T-cell (primary cell): ENCODE measurements at places on chromosomes 1 and 21.

- DNase-seq = no peak
Measured at GRCh38 chr1:95325349-95325748, 91.3 kb downstream of the RWDD3 start.

DNA sequence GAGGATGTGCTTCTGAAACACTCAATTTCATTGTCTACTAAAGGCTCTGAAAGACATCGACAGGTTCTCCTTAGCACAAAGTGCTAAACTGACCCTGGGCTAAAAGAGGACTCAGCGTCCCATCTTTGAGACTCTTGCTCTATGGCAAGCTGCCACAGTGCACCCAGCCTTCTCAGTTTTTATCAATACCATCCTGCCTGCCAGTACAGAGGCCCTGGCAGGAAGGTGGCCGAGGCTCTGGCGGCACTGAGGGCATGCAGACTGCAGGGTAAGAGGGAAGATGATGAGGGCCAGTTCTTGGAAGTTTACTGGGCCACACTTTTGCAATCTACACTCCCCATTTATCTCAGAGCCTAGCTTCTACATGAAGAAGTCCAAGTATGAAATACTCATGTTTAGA is 5.3 kb downstream of the OLFML2B start:
- no peak for DNase-seq

DNA sequence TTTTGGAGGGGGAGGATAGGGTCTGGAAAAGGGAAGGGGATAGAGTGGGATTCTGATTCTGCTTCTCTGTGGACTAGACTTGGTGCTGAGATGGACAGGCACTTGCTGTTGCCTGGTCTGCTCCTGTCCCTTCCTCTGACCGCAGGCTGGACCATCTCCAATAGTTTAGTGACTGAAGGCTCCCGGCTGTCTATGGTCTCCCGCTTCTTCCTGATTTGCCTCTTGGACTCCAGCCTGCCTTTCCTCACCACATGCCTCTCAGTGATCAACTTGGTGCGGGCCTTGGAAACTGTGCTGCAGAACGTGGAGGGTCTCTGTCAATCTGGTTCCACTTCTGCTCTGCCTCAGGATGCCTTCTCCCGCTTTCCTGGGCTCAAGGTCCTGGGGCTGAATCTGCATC is 6.3 kb upstream of the ZSCAN20 start:
- DNase-seq = no peak

DNA sequence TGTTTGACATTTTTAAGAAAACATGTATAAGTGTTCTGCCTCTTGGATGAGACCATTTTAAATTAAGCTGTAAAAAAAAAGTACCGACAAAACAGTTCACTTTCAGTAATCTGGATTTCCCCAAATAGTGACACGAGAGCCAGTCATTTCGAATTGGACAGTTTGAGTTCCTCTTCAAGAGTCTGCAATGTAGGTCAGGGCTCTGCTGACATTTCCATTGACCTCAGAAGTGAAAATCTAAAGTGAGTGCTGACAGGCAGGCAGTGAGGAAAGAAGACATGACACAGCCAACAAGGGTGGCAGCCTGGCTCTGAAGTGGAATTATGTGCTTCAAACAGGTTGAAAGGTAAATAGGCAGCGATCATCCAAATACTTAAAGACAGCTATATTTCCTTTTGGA is at the start of gene IL23R:
Gene IL23R, plus strand, starts transcription at position 259 of the 400 bp plus-strand sequence. CDS start 1,667 bp downstream, outside the sequence.
- DNase-seq = no peak

DNA sequence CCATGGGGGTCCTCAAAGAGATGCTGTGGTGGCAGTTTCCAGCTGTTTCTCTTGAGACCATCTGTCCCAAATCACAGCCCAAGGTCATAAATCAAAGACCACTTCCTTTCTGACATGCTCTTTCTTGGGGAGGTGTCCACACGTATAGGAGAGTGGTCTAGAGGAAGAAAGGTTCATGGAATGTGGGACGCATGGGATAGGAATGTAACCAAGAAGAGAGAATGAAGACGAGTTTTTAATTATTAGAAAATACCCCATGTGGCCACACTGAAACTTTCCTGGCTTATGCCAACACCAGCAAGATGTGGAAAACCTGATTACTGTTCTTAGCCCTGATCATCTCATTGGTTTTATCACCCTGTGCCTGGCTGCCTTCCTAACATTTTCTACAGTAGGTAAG is 124.2 kb upstream of the IFFO2 start:
- no peak for DNase-seq

GRCh38 chr1:23751050-23751814 is 8.0 kb downstream of the ELOA start:
- DNase-seq = no peak

DNA sequence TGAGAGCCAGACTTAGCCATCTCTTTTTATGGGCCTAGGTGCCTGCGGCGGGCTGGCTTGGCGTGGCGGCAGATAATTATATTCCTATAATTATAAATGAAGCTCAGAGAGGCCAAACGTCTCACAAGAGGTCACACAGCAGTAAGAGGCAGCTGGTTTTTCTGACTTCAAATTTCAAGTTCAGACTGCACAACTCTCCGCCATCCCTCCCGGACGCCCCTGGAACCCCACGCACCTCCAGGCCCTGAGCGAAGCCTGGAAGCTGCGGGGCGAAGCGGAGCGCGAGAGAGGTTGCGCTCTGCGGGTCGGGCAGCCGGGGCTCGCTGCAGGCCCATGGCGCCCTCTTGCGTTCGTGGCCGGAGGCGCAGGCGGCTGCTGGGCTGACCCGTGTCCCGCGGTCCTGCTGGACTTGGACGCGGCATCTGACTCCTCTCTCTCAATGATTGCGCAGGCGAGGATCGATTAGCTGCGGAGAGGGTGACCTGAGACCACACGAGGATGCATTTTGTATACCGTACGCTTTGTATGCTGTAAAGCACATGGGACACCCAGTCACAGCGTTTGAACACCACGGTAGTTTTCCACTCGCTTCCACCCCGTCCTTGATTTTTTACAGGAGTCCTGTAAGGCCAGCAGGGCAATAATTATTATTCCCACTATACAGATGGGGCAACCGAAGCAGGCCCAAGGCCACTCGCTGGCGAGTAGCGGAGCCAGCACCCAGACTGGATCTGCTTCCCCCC is 272.7 kb downstream of the FOXD2 start:
- peak; percentile 34 for DNase-seq

DNA sequence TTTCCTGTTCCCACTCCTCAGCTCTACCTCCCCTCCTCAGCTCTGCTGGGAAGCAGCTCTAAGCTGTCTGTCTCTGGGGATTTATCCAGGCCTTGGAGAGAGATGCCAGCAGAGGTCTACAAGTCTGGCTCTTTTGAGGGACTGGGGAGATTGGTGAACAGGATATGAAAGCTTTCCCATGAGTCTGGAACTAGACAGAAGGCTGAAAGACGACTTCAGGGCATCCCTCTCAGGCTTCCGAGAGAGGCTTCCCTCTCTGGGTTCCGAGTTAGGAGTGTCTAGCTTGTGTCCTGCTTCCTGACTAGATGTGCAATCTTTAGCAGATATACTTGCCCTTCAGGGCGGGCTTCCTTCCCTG is 733 bp downstream of the TMEM35B start:
- no peak for DNase-seq

GRCh38 chr1:36273024-36273423 is 33.1 kb upstream of the SH3D21 start:
- no peak for DNase-seq

DNA sequence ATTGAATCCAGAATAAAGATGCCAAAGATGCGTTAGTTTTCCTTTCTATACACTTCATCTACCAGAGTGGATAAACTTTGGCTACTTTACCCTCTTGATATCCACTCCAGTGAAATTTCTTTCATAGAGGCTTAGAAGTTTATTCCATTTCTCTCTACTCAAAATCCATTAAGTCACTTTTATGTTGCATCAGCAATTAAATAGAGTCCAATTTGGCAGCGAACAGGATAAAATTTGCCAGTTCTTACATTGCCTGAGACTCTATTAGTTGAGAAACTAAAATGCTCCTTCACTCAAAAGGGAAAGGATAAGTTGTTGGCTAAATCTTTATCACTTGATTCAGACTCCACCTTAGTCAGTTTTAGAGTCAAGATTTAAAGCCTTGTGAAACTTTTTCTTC is 57.9 kb downstream of the ACBD6 start:
- no peak for DNase-seq

- no peak for DNase-seq
Measured at GRCh38 chr21:10641107-10641506, 119.7 kb downstream of the TPTE start.

GRCh38 chr1:27719286-27720251 is 6.2 kb upstream of the FAM76A start:
- no peak for DNase-seq

DNA sequence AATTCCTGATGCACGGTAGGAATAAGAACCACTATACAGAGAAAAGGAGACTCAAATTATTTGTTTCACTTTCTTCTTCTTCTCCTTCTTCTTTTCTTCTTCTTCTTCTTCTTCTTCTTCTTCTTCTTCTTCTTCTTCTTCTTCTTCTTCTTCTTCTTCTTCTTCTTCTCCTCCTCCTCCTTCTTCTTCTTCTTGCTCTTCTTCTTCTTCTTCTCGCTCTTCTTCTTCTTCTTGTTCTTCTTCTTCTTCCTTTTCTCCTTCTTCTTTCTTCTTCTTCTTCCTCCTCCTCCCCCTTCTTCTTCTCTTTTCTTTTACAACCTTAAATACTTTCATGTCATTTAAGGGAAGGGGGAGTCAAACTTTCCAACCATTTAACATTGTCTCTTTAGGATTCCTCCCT is 11.0 kb upstream of the GPR88 start:
- DNase-seq = no peak

DNA sequence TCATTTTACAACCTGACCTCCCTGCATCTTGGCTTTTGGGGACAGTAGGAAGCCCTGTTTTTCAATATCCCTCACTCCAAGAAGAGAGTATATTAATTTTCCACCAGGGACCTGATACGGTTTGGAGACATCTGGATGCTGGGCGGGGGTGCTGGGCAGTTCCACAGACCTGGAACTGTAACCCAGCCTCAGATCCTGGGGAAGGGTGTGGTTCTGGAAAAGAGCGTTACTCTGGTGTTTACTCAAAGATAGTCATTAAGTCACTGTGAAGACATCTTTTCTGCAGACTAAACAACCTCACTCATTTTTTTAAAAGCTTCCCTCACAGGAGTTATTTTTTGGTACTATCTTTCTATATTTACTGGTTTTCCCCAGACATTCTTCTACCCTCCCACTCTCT is 189.8 kb downstream of the CLIC6 start:
- DNase-seq = no peak

- no peak for DNase-seq
Measured at GRCh38 chr1:112057736-112058135, 68.3 kb upstream of the KCND3 start.
